Left ventricle myocardium superior (tissue), 1 donor: ENCODE measurements at places on chromosomes 5 and 9.

- no peak for DNase-seq
These were observed 19.7 kb downstream of the CAMSAP1 start for GRCh38 chr9:135887585-135888050.

DNA sequence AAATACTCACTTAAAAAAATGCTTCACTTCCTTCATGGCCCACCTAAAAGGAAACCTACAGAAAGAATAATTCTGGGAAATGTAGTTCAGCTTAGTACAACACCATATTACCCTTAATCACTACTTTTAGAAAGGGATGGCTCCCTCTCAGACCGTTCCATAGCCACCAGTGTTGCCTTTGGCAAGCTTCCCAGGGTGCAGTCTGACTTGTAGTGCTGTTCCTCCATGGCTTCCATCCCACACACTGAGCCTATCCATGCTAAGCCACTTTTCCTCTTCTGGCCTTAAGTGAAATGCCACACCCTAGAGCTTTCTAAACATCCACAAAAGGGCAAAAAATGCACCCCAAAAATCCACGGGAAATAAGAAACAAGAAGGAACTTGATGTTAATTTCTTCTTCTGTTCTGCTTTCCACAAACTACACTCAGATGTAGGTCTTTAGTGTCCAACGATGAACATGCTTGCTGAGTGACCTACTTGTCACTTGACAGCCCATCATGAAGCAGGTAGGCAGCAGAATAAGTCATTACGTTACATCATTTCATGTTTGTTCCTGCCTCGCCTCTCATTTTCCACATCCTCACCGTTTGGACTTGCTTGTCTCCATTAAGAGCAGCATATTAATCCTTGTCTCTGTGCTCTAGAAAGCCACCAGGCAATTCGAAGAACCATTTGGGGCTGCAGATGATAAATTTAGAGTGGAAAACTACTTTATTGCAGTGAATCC is 391.1 kb upstream of the GRAMD2B start:
- peak; percentile 70 for DNase-seq

DNA sequence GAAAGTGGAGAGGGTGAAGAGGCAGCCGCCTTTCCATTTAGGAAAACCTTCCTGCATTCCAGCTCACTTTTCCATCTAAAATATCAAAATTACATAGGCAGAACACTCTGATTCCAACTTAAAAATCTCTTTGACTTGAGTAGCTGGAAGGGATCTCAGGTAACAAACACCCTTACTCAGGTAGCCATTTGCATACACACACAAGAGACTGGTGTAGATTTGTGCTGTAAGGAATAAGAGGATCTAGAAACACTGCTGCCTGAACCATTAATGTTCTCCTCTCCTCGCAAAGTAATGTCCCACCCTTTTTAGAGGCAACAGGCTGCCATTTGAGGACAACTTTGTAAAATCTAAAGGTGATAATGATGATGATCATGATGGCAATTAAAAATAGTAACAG is 53.5 kb downstream of the BNC2 start:
- no peak for DNase-seq

- DNase-seq = no peak
These were observed 363.7 kb downstream of the CSNK1G3 start for GRCh38 chr5:123875561-123876275.

DNA sequence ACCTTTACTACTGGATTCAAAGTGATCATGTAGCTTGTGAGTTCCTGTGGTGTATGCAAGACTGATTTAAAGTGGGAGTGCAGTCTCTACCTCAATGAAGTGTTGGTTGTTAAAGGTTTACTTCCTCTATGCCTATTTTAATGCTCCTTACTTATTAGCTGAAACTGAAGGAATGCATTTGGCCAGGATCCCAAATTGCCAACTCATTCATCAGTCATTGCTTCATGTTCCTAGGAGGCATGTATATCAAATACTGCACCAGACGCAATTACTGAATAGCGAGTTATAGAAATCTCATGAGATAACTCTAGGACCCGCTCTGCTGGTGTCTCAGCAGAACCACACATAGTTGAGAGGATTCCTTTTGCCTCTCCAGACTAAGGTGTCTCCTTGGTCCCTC is 143.0 kb upstream of the RPS23 start:
- no peak for DNase-seq

GRCh38 chr9:111983484-111983908 is 86.9 kb downstream of the UGCG start:
- DNase-seq = no peak

DNA sequence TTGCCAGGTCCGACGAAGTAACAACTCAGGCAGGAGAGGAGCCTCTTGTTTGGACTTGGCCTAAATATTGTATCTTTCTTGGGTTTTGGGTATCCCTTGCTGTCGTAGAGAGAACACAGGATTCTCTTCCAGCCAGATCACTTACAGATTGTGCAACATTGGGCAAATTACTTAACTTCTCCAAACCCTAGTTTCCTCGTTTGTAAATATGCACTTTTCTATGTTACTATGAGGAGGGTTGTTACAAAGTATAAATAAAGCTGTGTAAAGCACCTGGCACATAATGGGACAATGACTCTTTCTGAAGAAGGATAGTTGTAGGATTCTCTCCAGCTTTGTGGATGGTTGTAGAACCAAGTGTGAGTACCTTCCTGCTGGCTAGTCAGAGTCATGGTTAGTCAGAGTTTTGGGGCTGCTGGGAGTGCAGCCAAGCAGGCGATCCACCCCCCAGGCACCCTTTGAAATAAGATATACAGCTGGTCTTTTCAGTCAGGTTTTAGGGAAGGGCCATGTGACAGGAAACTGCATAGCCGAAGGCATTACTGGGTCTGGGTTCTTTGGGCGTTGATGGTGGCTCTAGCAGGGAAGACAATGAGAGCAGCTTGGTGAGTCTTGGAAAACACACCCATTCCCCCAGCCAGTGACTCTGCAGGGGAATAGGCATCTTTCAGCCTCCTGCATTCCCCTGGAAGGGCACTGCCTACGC is 49.9 kb upstream of the GDNF start:
- DNase-seq = no peak

DNA sequence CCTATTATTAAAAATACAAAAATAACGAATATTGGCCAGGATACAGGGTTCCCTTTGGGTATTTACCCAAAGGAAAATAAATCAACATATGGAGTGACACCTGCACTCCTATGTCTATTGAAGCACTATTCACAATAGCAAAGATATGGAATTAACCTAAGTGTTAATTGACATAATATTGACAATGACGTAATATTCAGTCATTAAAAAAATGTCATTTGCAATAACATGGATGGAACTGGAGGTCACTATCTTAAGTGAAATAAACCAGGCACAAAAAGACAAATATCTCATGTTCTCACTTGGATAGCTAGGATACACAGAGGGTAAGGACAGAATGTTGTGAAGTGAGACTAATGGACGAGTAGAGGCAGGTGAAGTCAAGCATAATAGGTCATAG is 326.3 kb upstream of the PTGER4 start:
- no peak for DNase-seq

DNA sequence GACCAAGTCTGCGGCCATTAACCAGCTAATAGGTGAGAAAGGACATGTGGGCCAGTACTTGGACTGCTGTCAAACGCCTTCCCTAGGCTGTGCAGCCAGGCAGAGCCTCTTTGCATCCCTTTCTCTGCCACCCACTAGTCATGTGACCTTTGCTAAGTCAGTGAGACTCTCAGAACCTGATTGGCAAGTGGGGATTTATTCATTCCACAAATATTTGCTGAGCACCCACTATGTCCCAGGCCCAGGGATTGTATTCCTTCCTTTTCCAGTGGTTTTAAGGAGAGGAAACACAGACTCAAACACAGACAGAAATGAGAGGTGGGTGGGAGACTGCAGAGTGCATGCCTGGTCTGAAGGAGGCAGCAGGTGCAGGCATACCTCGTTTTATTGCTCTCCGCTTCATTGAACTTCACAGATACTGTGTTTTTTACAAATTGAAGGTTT is 71.6 kb upstream of the GALNT10 start:
- no peak for DNase-seq

- DNase-seq = no peak
These were observed 182.0 kb upstream of the WWC1 start for GRCh38 chr5:168109441-168109840.

GRCh38 chr9:4375424-4376200 is 75.7 kb upstream of the GLIS3 start:
- no peak for DNase-seq

- no peak for DNase-seq
These were observed 319.3 kb upstream of the CHD1 start for GRCh38 chr5:99248066-99248465.
